ENCODE measurements at places on chromosomes 2 and 18.
A peak's percentile ranks its signal among the peaks of the same experiment; 100 is the strongest.

- peak; percentile 14 for DNase-seq
Observed at GRCh38 chr2:120224735-120225548, 1.7 kb upstream of the TMEM185B start.

DNA sequence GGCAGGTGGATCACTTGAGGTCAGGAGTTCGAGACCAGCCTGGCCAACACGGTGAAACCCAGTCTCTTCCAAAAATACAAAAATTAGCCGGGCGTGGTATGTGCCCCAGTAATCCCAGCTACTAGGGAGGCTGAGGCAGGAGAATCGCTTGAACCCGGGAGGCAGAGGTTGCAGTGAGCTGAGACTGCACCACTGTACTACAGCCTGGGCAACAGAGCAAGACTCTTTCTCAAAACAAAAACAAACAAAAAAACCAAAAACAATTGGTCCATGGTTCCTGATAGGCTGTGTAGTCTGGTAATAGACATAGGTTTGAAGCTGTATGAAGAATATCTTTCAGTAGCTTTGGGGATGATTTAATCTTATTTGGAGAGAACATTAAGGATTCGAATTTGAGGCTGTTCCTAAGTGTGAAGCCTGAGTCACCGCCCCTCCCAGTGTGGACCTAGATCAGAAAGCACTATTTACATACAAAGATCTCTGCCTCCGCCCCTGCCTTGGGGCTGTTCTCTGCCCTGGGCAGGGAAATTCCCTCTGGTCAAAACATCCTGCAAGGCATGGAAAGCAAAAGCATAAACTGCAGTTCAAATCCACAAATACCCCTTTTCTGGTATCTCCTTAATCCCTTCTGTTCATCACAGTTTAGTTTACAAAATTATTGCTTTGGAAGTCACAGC lies 52.8 kb upstream of the PMAIP1 start:
- peak; percentile 80 for DNase-seq

GRCh38 chr2:24153478-24153877 lies 21.4 kb upstream of the FAM228A start:
- DNase-seq = no peak

DNA sequence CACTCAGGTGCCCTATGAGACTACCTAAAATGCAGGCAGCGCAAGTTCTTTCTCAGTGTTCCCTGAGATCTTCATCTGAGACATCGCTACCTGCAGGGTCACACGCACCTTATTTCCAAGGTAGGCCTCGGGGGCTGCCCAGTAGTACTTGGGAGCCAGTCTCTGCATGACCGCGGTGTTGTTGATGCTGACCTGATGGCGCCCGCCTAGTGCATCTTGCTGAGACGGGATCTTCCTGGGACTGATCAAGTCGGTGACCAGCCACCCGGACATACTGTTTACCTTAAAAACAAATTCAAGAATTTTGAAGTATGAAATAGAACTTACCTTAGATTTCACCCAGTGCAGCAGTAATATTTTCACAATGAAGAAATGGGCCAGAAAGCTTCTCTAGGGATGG lies 80.1 kb downstream of the LAMA1 start:
- no peak for DNase-seq

DNA sequence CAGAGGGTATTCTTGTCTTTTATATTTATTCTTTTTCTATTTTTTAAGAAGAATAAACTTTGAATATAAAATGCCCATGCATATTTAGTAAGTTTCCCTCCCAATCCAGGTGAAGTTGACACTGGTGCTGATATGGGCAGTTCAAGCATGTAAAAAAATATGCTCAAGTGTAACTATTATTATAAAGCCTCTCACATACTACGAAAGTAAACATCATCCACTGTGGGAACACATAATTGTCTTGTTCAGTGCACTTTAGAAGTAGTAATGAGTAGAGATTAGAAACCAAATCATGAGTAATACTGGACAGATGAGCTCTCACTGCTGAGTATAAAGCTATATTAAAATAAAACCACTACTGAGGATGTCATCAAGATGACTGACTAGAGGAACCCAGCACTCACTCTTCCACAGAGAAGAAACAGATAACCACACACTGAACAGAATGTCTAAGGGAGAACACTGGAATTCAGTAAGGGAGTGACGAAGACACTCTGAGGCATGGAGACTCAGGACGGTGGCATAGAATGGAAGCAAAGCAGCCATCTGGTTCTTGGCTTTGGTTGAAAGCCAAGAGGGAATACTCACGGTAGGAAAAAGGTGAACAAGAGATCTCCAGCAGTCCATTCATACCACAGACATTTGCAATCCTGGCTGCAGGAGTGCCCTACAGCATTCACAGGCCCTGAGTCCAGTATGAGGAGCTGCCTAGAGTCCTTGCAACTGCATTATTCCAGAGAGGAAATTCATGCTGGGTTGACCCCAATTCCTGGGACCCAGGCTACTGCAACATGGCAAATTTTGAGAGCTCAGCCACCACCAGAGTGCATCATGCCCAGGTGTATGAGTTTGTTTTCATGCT lies 9.5 kb upstream of the FAM110C start:
- no peak for DNase-seq

DNA sequence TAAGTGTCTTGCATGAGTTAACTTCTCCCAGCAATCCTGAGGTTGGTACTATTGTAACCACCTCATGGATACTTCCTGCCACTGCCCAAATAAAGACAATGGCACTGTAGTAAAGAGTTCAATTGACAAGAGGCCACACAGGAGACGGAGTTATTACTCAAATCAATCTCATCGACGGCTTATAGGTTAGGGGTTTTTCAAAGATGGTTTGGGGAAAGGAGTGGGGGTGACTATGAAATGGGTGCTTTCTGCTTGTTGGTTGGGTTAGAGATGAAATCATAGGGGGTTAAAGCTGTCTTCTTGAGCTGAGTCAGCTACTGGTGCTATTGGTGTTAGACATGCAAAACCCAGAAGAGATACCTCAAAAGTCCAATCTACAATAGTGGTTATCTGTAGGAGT lies 1258.0 kb upstream of the ZEB2 start:
- DNase-seq = no peak

DNA sequence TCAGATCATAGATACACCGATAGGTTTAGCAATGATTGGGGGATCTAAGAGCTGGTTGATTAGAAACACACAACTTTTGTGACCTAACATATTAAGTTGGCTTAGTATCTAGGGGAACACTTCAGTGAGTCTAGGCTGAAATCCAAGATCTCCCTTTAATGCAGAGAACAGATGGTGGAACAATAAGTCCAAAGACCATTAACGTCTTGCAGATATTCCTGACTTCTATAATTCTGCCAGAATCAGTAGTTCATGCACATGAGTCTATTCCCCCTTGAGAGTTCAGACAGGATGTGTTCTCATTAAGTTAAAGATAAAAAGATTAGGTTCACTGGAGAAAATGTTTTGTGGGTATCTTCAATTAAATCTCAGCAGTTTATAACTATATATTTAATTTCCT lies 506.5 kb downstream of the TSN start:
- DNase-seq = no peak

DNA sequence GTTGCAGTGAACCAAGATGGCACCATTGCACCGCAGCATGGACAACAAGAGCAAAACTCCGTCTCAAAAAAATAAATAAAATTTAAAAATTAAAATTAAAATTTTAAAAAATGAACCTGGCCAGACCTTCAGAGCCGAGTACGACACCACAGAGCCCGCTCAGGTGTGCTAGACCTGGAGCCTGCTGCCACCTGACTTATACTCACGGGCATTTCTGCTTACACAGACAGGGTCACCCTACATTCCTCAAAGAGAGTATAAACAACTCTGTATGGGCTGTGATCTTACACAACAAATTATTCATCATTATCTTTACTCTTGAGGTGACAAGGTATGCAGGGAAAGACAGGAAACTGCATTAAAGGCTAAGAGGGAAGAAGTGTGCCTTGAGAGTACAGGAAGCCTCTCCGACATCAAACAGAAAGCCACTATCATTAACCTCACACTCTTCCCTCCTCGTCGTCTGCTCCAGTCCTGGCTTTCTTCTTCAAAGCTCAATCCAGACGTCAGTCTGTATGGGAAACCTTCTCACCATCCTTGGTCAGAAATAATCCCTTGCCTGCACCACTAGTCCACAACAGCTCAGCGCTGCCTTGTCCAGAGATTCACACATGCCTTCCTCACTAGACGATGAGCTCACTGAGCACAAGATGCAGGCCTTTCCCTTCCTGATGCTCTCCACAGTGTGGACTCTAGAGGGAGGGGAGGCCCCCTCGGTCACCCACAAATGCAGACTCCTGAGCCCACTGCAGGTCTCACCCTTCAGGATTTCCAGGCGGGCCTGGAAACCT lies 56.2 kb downstream of the UXS1 start:
- no peak for DNase-seq

GRCh38 chr2:205403244-205403825 lies 279.0 kb upstream of the NRP2 start:
- DNase-seq = no peak

GRCh38 chr18:36265015-36265414 lies 32.5 kb upstream of the FHOD3 start:
- DNase-seq = no peak

GRCh38 chr2:209305746-209306196 lies 118.1 kb upstream of the MAP2 start:
- no peak for DNase-seq

GRCh38 chr2:41927581-41928264 lies 120.1 kb upstream of the PKDCC start:
- no peak for DNase-seq

DNA sequence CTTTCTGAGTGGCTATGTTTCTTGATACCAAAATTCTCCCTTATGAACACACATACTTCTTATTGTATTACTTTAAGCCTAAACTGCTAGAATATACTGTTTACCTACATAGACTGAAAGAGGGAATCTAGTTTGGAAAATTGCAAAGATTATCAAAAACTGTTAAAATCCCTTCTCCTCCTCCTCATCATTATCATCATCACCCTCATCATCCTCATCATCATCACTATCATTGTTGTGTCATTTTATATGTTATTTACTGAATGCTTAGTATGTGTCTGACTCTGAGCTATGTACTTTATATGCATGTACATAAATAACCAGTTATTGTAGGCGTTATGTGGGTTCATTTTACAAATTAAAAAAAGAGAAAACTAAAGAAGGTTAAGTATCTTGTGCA lies 19.6 kb upstream of the LRP1B start:
- no peak for DNase-seq

- DNase-seq = no peak
Observed at GRCh38 chr2:48253301-48253700, 276.7 kb upstream of the STON1 start.

GRCh38 chr2:232365621-232366321 lies 12.8 kb upstream of the ALPP start:
- no peak for DNase-seq

GRCh38 chr18:31619291-31619690 lies 27.6 kb downstream of the TTR start:
- DNase-seq = no peak

DNA sequence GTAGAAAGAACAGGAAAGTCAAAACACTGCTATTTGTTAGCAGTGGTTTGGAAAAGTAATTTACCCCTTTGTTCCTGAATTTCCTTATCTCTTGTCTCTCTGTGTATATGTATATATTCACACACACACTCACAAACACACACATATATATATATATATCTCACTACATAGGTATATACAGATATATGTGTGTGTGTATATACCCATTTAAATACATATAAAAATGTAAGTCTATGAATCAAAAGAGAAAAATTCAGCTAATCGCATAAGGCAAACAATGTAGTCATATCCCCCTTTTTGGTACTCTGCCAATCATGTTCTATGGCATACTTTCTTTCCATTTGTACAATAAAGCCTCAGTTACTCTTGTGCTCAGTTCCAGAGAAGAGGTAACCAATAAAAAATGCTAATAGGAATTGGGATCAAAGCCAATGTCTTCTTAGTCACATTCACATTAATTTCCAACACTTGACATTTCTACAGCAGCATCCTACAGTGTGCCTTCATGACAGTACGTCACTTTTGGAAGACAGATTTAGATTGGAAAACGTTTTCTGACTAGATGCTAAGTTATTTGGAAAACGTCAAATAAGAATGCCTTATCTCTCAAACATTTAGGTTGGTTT lies 94.6 kb downstream of the MC4R start:
- no peak for DNase-seq

DNA sequence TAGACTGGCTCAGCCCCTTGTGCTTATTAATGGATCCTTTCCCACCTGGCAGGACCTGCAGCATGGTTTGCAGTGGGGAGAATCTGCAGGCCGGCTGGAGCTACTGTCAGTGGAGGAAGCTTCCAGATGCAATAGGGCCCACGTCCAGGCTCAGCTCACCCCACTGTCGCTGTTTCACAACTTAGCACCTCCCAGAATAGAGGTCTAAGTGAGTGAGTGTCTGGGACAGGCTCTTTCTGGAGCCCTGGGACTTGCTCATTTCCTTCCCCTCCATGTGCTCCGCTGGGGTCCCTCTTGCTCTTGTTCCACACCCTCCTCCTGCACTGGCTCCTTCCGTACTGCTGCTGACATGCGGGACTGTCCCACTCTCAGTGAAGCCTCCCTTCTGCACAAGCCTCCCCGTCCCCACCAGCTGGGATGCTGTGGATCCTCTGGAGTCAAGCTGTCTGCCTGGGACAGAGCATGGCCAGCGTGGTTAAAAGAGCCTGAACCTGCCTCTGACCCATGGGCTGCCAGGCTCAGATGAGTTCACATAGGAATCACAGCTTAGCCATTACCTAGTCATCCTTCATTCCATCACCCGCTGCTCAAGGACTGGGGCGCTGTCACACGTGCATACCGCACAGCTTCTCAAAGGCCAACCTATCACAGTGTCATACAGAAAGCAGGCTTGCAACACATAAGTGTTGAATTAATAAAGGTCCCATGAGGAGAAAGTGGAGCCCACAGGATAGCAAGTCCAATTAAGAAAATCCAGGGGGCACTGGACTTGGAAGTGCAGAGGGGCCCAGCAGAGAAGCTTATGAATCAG lies 135.9 kb downstream of the ACKR3 start:
- no peak for DNase-seq

DNA sequence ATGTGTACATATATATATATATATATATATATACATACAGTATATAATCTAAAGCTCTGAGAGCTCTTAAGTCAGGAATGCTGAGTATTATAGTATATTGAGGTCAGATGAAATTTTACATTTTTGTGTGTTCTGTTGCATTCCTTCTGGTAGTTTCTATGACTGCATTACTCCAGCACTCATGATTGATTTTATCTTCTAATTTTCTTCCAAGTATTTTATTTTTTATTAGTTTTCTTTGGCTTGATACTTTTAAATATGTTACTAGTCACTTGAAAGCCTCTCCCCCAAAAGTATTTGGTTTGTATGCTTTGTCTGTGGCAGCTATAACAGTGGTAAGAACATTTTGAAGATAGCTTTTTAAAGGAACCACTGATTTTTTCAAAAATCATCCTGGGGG lies 25.0 kb downstream of the METTL21A start:
- no peak for DNase-seq

Measured in transverse colon (tissue), 4 donors.